ENCODE measurements at places on chromosomes 7 and 10. TPM values are rescaled to one million over a fixed set of nuclear protein-coding genes. Genes with fewer than 3 reads are reported as not detected.

DNA sequence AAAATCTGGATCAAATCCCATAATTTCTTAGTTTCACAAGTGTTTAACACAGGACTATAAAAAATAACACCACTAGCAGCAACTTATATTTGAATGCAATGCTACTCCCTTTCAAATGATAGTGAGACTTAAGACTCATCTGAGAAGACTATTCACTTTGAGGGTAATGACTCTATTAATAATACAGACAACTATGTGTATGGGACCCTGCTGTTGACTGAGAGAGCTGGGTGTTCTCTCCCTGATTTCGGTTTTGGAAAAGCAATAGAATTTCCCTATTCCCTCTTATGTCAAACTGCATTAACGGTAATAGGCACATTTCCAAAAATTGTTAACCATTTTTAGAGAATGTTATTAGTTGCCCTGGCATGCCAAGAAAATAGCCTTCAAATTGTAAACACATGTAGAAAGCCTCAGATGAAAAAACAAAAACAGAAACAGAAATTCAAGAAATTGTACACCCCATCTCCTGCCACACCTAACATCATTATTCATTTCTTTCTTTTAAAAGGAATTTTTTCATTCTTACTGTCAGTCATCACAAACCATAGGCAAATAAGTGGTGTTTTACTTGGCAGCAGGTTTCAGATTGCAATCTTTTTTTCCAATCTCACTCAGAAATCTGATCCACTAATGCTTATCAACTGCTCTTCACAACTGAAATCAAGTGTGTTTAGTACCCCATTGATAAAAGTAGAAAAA lies 153.7 kb downstream of the TFPI2 start:
- no peak overlapping the region for H3K27ac ChIP-seq
- H3K27me3 ChIP-seq = no peaks in the 10 kb centered on the region
- no peaks in the 10 kb centered on the region for H3K4me1 ChIP-seq
- no peak overlapping the region for H3K4me3 ChIP-seq
- no peaks in the 10 kb centered on the region for H3K36me3 ChIP-seq
- DNase-seq = no peak

- no peaks in the 10 kb centered on the region for H3K36me3 ChIP-seq
- no peaks in the 10 kb centered on the region for H3K27me3 ChIP-seq
These were observed 45.3 kb upstream of the CDK1 start for GRCh38 chr10:60732807-60733516.

DYDC1 gene
- not detected for total RNA-seq

ZNF804B gene
- not detected for total RNA-seq

FKBP9 gene
- total RNA-seq = 113 TPM

DNA sequence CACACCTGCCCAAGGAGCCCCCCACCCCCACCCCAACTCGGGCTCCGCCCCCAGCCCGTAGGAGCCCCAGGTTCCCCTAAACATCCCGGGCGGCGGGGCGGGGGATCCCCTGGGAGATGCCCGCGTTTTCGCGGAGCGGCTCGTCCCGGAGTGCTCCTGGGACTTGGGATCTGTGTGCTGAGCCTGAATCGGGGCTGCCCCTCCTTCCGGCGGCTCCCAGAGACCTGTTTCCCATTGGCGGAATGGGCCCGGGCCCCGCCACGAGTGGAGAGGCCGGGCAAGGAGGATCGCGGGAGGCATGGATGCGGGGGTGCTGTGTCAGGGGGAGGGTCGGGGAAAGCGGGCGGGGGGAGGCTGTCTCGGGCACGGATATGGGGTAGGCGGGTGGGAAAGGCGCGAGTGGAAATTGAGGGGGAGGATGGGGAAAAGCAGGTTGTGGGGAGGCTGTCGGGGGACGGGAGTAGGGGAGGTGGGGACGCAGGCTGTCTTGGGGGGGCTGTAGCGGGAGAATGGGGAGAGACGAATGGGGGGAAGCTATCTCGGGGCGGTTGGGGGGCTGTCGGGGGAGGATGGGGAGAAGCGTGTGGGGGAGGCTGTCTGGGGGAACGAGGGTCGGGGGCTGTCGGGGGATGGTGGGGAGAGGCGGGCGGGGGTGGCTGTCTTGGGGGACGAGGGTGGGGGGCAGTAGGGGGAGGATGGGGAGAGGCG lies 572 bp upstream of the BHLHA15 start:
- no peak for DNase-seq
- H3K4me1 ChIP-seq = peaks cover 4% of the 10 kb centered on the region
- H3K27ac ChIP-seq = no peak overlapping the region
- H3K36me3 ChIP-seq = peaks cover 17% of the 10 kb centered on the region

GRCh38 chr7:108809356-108809755 lies 239.7 kb downstream of the DNAJB9 start:
- no peak overlapping the region for H3K27ac ChIP-seq
- no peaks in the 10 kb centered on the region for H3K27me3 ChIP-seq
- no peaks in the 10 kb centered on the region for H3K4me1 ChIP-seq
